Astrocyte (in vitro differentiated cells and primary cell): ENCODE measurements at places on chromosomes 3 and 15.

GRCh38 chr3:121942116-121942786 is 48.0 kb downstream of the SLC15A2 start:
- H3K27ac ChIP-seq = no peak overlapping the region
- no peaks in the 10 kb centered on the region for H3K36me3 ChIP-seq
- H3K4me1 ChIP-seq = no peaks in the 10 kb centered on the region
- no peak for DNase-seq
- no peaks in the 10 kb centered on the region for H3K27me3 ChIP-seq

GRCh38 chr3:46467562-46467961 is 2.9 kb upstream of the LTF start:
- H3K4me3 ChIP-seq = no peak overlapping the region
- H3K36me3 ChIP-seq = no peaks in the 10 kb centered on the region
- no peak for DNase-seq
- H3K27ac ChIP-seq = no peak overlapping the region
- H3K4me1 ChIP-seq = no peaks in the 10 kb centered on the region

GRCh38 chr15:44726568-44727484 is 9.5 kb upstream of the TRIM69 start:
- no peaks in the 10 kb centered on the region for H3K36me3 ChIP-seq
- peak overlapping the region; percentile 87 for H3K27ac ChIP-seq
- H3K4me1 ChIP-seq = peaks cover 25% of the 10 kb centered on the region
- H3K4me3 ChIP-seq = no peak overlapping the region
- DNase-seq = peak; percentile 91

DNA sequence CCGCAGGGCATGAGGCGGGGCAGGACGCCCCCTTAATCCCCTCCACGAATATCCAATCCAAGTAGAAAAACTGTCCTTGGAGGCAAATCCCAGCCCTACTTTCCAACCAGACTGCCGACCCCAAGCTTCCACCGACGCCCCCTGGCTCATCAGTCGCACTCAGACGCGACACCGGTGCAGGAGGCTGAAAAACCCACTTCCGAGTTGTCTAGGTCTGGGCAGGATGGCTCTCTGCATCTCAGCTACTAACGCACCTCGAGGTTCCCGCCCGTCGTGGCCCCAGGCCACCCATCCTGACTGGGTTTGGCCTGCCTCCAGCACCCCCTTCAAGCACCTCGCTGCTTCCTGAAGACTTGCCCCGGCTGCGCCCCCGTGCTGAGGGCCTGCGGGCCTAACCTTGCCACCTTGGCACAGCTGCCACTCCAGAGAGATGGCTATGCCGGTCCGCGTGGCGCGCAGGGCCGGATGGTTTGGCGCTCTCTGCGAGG is 15.5 kb downstream of the RGMA start:
- H3K36me3 ChIP-seq = no peaks in the 10 kb centered on the region
- H3K27me3 ChIP-seq = peaks cover 82% of the 10 kb centered on the region
- no peak overlapping the region for H3K27ac ChIP-seq
- peak overlapping the region; percentile 44 for H3K4me3 ChIP-seq
- DNase-seq = no peak

DNA sequence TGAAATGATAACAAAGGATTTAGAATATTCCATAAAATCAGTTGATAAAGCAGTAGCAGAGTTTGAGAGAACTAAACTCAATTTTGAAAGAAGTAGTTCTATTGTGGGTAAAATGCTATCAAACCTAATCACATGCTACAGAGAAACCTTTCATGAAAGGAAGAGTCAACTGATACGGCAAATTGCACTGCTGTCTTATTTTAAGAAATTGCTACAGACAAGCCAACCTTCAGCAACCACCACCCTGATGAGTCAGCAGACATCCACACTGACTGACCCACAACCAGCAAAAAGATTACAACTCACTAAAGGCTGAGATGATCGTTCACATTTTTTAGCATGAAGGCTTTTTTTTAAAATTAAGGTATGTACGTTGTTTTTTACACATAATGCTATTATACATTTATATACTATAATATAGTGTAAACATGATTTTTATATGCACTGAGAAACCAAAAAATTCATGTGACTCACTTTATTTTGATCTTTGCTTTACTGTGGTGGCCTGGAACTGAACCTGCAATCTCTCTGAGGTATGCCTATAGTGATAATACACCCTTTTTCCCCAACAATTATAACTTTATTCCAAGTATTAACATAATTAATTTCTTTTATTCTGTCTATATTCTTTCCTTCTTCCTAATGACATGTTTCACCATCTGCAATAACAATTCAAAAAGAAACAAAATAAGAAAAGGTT is 109.9 kb downstream of the TBC1D5 start:
- H3K27ac ChIP-seq = no peak overlapping the region
- DNase-seq = peak; percentile 82
- peaks cover 15% of the 10 kb centered on the region for H3K4me1 ChIP-seq
- no peaks in the 10 kb centered on the region for H3K36me3 ChIP-seq
- H3K27me3 ChIP-seq = no peaks in the 10 kb centered on the region

GRCh38 chr3:153396581-153396980 is 234.6 kb downstream of the RAP2B start:
- H3K4me3 ChIP-seq = no peak overlapping the region
- no peak for DNase-seq
- H3K36me3 ChIP-seq = no peaks in the 10 kb centered on the region
- H3K27me3 ChIP-seq = no peaks in the 10 kb centered on the region
- no peaks in the 10 kb centered on the region for H3K4me1 ChIP-seq
- H3K27ac ChIP-seq = no peak overlapping the region

GRCh38 chr3:141436180-141436579 is 50.6 kb upstream of the RASA2 start:
- H3K4me1 ChIP-seq = peaks cover 13% of the 10 kb centered on the region
- peaks cover 16% of the 10 kb centered on the region for H3K36me3 ChIP-seq
- H3K4me3 ChIP-seq = no peak overlapping the region
- no peak for DNase-seq
- no peak overlapping the region for H3K27ac ChIP-seq
- no peaks in the 10 kb centered on the region for H3K27me3 ChIP-seq

- H3K27me3 ChIP-seq = peaks cover 2% of the 10 kb centered on the region
- H3K4me1 ChIP-seq = no peaks in the 10 kb centered on the region
- H3K36me3 ChIP-seq = no peaks in the 10 kb centered on the region
- no peak overlapping the region for H3K4me3 ChIP-seq
- H3K27ac ChIP-seq = no peak overlapping the region
- DNase-seq = no peak
These were observed 171.6 kb downstream of the CD47 start for GRCh38 chr3:107919239-107919638.

DNA sequence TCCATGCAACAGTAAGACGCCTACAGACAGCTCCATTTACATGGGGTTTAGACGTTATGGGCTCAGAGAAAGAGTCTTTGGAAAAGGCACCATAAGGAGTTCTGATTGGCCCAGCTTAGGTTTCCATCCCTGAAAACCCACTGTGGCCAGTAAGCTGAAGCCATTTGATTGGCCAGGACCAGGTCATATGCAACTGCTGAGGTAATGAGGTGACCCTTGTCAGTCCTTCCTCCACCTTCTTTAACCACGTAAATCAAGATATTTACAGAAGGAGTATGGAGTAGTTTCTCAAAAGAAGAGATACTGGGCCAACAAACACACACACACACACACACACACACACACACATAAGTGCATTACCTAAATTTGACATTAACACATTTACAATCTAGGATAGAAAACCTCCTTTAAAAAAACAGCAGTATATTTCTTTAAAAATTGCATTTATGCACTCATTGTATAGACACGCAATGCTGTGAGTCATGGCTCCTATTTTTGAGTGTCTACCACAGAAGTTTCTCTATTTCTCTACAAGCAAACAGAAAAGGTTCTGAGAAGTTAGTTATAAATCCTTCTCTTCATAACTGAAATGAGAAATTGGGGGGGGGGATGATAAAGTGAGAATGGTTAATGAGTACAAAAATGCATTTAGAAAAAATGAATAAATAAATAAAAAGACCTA is 16.3 kb upstream of the MB21D2 start:
- no peaks in the 10 kb centered on the region for H3K27me3 ChIP-seq
- no peaks in the 10 kb centered on the region for H3K36me3 ChIP-seq
- peak overlapping the region; percentile 1 for H3K27ac ChIP-seq
- no peak overlapping the region for H3K4me3 ChIP-seq
- peaks cover 9% of the 10 kb centered on the region for H3K4me1 ChIP-seq

GRCh38 chr3:186365202-186365974 is 3.4 kb upstream of the DGKG start:
- peak; percentile 85 for DNase-seq
- H3K27ac ChIP-seq = no peak overlapping the region
- peaks cover 60% of the 10 kb centered on the region for H3K27me3 ChIP-seq
- H3K4me1 ChIP-seq = peaks cover 19% of the 10 kb centered on the region
- no peaks in the 10 kb centered on the region for H3K36me3 ChIP-seq

GRCh38 chr15:57718309-57718708 is 11.8 kb downstream of the POLR2M start:
- no peaks in the 10 kb centered on the region for H3K27me3 ChIP-seq
- DNase-seq = no peak
- H3K36me3 ChIP-seq = peaks cover 7% of the 10 kb centered on the region
- H3K4me1 ChIP-seq = no peaks in the 10 kb centered on the region
- H3K27ac ChIP-seq = no peak overlapping the region

GRCh38 chr3:132404276-132404675 is 13.0 kb upstream of the DNAJC13 start:
- H3K27ac ChIP-seq = no peak overlapping the region
- peaks cover 8% of the 10 kb centered on the region for H3K27me3 ChIP-seq
- no peaks in the 10 kb centered on the region for H3K4me1 ChIP-seq
- H3K36me3 ChIP-seq = no peaks in the 10 kb centered on the region

DNA sequence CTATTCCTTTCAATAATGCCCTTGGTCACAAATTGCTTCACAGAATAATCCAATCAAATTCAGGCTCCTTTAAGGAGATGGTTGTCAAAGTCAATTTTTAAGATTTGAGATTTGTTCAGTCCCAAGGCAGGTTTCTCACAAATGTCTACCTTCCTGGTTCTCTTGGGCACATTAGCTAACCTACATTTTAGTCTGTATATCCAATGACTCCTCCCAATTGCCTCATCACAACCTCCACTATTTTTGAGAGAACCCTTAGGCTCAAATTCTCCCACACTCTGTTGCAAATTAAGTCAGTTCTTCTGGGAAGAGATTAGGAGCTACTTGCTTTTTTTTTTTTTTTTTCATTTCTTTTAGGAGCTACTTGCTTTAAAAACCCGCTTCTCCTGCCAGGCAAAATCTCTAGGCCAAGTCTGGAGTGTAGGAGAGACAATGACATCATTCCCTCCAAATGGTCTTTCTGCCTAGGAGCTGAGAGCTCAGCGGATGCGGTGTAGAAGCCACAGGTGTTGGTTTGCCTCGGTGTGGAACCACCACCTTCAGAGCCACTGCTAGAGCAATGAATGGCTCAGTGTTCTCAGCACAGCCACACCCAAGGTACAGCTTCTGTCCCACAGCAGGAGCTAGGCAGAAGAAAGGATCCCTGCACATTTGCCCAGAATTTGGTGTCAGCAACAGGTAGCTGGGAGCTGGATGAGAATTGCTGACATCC is 10.0 kb upstream of the INO80 start:
- no peak overlapping the region for H3K27ac ChIP-seq
- no peak for DNase-seq
- H3K27me3 ChIP-seq = no peaks in the 10 kb centered on the region
- H3K4me3 ChIP-seq = no peak overlapping the region
- H3K36me3 ChIP-seq = no peaks in the 10 kb centered on the region
- H3K4me1 ChIP-seq = no peaks in the 10 kb centered on the region

DNA sequence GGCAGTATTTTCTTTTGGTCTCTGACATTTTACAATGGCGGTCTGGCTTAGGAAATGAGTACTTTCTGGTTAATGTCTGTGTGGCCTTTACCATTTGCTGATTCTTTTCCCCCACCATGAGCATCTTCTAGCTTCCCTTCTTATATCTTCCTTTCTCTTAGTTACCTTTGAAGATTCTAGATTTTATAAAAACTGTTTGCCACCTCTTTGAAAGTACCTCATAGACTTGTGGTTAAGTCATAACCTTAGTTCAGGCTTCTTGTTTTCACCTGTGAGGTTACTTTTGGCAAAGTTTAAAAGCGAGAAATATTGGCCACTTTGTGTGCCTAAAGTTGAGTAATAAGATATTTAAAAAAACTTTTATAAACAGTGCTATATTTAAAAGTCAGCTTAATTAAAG is 147.4 kb downstream of the FMN1 start:
- no peaks in the 10 kb centered on the region for H3K27me3 ChIP-seq
- DNase-seq = no peak
- H3K4me3 ChIP-seq = no peak overlapping the region
- no peaks in the 10 kb centered on the region for H3K4me1 ChIP-seq
- H3K36me3 ChIP-seq = no peaks in the 10 kb centered on the region

DNA sequence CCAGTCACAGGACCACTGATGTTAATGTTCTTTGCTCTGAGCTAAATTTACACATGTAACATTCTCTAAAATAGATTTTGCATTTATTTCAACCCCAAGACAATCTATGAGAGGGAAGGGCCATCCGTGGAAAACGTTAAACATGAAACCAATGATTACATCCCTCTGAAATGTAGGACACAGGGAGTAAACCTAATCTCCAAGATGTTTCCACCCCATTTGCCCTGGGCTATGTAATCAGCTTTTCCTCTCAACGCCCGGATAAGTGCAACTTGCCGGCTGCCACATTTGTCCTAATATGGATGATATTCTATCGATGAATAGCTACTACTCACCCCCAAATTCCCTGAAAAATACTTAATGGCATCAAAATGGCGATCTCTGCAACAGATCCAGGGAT is 6.4 kb upstream of the FMN1 start:
- H3K4me3 ChIP-seq = no peak overlapping the region
- peaks cover 4% of the 10 kb centered on the region for H3K27me3 ChIP-seq
- peaks cover 17% of the 10 kb centered on the region for H3K4me1 ChIP-seq
- H3K27ac ChIP-seq = peak overlapping the region; percentile 12
- peak; percentile 72 for DNase-seq
- no peaks in the 10 kb centered on the region for H3K36me3 ChIP-seq

- H3K36me3 ChIP-seq = no peaks in the 10 kb centered on the region
- peaks cover 15% of the 10 kb centered on the region for H3K27me3 ChIP-seq
- no peaks in the 10 kb centered on the region for H3K4me1 ChIP-seq
- DNase-seq = no peak
These were observed 43.6 kb downstream of the CACNA2D2 start for GRCh38 chr3:50459785-50460184.

DNA sequence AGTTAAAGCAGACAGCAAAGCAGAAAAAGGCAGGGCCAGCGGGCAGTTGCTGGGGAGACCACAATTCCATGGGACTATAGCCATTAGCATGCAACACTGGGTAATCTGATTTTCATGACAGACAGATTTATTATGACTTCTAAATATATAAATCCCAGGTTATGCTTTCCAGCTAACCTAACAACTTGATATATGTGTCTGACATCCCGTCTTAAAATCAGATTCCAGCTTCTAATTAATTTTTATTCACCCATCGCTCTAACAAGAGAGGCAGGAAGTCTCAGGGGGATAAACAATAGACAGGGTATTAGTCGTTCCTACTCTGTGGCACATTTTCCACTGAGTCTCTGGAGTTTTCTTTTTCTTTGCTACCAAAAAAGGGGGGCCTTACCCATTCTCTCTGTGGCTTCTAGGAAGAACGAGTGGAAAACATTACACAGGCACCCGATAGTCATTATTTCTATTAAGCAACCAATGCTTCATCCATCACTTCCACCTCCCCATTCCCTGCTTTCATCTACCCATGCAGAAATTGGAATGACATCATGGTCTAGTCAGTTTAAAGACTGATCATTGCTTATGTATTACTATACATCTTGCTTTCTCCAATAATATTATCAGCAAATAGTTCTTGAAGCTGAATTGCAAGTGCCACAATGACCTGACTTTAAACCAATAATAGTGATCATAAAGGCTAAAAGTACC is 173.1 kb downstream of the FHIT start:
- no peak overlapping the region for H3K4me3 ChIP-seq
